ENCODE measurements at places on chromosomes 5 and 9.
A peak's percentile ranks its signal among the peaks of the same experiment; 100 is the strongest.

GRCh38 chr5:77391240-77391765 is 100.8 kb downstream of the WDR41 start:
- DNase-seq, result no peak

DNA sequence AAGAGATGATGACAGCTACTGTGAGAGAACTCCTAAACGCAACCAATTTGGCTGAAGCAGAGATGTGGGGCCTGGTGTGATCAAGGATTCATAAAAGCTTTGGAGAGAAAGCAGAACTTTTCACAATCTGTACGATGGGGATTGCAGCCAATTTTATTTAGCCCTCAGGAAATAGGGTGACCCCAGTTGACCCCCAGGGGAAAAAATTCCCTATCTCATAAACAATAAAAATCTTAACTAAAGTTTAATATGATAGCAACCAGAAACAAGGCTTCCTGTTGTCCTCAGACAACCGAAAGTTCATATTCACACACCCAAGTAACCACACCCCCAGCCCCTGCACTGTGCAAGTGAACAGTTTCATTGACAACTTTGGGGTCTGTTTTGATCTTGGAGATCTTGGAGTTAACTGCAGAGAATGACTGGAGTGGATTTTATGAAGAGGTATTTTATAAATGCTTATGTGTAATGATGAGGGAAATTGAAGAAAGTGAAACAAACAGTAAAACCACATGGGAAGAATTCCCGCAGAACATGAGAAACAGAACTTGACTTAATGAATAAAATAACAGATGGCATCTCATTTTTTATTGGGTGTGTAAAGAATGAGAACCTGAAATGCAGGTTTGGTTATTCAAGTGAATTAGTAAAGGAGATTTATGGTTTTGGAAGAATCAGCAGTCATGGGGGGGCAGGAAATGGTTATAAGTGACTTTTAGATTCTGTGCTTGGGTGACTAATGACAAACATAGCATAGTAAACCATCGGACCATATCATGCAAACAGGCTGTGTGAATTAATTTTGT is 94.5 kb downstream of the PDE4D start:
- peak; percentile 40 for DNase-seq

- no peak for DNase-seq
Observed at GRCh38 chr5:144236499-144236898, 65.8 kb downstream of the KCTD16 start.

- DNase-seq, result no peak
Observed at GRCh38 chr9:87065981-87066380, 118.7 kb upstream of the GAS1 start.

- DNase-seq, result no peak
Observed at GRCh38 chr9:126722922-126723806, 81.7 kb upstream of the ZBTB43 start.

DNA sequence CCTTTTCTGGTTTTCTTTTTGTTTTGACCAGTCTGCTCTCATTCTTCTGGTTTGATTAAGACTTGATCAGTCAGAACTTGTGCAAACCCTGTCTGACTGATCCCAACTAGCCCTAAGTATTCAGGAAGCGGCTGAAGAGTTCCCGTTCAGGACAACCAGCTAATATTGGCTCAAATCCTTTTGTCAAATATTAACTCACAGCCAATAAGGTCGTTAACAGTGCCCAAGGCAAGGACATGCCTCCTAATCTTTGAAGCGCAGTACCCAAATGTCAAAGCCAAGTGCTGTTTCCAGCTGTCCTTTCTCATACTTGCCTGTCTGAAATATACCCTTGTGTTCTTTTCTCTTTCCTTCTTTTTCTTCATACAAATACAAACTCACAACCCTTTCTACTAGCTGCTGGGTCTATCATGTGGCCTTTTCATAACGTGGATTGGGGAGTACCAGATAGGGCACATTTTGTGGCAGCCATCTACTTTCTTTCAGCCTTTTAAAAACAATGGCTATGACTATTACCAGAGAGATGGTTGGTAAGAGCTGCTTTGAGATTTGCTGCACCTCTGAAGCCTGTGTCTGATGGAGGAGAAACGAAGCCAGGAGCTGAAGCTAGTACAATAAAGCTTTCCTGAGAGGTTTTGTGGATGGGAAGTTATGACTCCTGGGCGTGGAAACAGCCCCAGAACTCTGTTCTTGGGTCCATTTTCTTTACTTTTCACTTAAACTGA is 266.4 kb upstream of the ZNF608 start:
- DNase-seq, result no peak

DNA sequence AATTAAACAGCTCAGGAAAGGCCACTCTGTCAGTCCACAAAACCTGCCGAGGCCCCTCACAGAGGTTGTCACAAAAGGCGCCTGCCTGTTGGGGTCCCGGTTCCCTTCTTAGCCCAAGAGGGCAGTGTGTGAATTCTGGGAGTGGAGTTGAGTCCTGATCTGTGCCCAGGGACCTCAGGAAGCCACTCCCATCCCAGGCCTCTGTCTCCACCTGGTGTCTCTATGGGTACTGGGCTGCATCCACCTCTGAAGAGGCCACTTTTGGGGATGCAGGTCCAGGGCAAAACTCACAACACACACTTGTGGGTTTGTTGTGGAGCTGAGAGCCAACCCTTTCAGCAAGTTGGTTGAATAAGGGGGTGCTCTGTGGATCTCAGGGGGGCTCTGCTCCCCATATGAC is 74.3 kb upstream of the STXBP1 start:
- no peak for DNase-seq

DNA sequence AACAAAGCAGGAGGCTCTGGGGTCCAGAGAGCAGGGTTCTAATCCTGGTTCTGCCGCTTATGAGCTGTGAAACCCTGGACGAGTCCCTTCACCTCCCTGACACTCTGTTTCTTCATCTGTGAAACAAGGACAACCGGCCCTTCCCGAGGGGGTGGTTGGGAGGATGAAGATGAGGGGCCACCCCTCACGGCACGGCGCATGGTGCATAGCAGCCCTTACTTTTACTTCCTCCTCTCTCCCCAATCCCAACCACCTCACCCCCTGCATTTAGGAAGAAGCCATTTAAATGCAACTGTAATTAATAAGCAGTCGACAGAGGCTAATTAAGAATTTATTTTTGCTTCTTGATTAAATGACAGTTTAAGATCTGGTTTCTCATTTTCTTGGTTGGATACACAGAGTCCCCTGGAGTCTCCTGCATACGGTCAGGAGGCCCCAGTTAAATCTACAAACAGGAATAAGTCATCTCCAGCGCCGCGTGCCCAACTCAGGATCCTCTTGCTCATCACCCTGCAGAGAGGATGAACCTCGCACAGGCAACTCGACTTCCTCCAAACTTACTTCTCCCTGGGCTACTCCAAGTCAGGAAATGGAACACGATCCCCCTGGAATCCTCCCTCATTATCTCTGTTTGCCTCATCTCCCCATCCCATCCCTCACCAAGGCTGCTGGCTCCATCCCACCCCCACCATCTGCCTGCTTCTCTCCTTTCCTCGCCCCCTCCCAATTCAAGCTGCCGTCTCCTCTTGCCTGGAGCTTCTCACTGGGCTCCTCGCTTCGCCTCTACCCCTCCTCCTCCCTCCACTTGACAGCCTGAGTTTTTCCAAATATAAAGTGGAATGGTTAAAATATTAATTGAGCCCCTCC is 95.9 kb downstream of the HRH2 start:
- no peak for DNase-seq

- no peak for DNase-seq
Observed at GRCh38 chr9:73753171-73753570, 601.5 kb downstream of the ANXA1 start.

- no peak for DNase-seq
Observed at GRCh38 chr9:6460189-6460768, 47.3 kb downstream of the UHRF2 start.

- DNase-seq, result no peak
Observed at GRCh38 chr9:132002643-132003318, 76.9 kb downstream of the MED27 start.

DNA sequence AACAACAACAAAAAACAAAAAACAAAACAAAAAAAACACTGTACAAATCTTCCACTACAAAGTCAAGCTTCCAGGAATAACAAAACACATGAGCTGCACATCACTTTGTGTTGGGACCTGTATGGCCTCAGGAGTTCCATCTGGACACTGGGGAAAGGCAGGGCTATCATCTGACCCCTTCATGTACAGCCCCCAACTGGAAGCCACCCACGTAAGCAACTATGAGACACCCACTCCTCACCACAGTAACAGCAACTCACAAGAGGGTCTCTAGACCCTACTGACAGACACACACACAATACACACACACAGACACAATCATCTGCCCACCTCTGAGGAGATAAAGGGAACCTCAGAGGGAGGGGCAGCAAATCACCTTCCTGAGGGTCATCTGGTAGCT is 81.7 kb upstream of the LRRTM2 start:
- DNase-seq, result no peak

DNA sequence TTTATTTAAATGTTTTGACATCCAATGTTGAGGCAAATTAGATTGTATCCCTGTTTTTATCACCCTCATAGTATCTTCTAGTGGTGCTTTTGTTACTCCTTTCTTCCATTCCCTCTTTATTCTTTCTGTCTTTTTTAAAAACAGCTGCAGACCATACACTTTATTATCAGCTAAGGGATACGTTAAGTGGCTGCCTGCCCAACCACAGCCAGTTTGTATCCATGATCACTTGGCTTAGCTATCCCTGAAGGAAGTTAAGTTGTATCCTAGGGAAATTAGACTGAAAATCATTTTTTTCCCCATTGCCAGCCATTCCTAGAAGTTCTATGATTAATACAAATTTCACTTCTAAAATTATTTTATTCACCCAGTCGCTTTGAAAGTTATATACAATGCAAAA is 1032.7 kb downstream of the NR2F1-AS1 start:
- DNase-seq, result no peak

DNA sequence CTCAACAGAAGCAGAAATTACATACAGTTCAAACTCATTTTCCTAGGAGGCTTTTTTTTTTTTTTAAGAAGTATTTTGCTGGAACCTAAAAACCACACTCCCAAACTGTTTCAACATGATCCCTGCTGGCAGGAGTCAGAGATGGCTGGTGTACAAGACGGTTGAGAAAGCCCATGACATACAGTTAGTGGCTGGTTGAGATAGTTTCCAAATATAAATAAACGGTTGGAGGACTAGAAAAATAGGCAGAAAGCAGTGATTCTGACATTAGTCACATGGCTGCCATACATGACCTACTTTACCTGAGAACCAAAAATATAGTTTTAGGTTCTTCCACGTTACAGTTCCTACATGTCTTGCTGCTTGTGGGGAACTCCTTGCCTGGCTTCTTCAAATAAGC is 31.7 kb upstream of the BASP1 start:
- no peak for DNase-seq

DNA sequence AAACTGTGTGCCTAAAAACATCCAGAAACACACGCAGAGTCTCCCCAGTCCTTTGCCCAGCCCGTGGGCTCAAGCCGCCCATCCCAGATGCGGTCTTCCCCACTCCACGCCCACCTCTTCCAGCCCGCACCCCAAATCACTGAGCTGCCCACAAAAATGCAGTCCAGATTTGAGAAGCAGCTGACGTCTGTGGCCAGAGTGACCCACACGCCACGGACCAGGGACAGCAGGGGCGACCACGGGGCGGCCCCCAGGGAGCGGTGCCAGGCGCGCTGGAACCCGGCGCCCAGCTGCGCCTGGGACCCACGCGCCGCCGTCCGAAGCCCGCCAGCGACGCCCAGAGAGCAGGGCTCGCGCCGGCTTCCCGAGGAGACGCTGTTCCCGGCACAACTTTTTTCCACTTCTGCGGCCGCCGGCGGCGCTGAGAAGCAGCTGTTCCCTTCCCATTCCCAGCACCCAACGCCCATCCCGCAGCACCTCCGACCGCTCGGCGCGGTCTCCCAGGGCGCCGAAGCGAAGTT is 674 bp downstream of the LHFPL2 start:
- DNase-seq, result no peak

- no peak for DNase-seq
Observed at GRCh38 chr5:54109626-54110330, 200.6 kb downstream of the ARL15 start.

DNA sequence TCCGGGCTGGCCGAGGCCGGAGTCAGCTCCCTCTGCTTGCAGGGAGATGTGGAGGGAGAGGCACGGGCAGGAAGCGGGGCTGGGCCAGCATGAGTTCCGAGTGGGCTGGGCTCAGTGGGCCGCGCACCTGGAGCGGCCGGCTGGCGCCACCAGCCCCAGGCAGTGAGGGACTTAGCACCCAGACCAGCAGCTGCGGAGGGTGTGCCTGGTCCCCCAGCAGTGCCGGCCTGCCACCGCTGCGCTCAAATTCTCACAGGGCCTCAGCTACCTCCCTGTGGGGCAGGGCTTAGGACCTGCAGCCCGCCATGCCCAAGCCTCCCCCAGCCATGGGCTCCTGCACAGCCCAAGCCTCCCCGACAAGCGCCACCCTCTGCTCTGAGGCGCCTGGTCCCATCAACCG is 700.3 kb downstream of the DNAH5 start:
- DNase-seq, result no peak

DNA sequence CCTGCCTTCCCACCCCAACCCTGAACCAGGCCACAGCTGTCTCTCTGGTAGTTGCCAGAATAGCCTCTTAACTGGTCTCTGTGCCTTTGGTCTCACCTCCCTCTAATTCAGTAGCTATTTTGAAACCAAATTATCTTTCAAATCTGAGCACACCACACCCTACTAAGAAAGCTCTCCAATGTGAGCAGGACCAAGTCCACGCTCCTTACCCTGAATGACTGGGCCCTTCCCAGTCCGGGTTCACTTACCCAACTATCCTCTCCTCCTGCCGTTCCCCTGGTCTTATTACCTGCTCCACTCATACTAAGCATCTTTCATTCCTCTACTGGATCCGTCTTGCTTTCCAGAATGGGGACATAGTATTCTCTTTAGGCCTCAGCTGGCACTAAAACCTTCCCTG is 16.8 kb downstream of the ANKH start:
- DNase-seq, result no peak
